ENCODE measurements at places on chromosomes 16 and 17. TPM values are rescaled to one million over a fixed set of nuclear protein-coding genes. Genes with fewer than 3 reads are reported as not detected.

Gene SLC6A2
- not detected for total RNA-seq

Gene CMIP
- 15.5 TPM for total RNA-seq

DNA sequence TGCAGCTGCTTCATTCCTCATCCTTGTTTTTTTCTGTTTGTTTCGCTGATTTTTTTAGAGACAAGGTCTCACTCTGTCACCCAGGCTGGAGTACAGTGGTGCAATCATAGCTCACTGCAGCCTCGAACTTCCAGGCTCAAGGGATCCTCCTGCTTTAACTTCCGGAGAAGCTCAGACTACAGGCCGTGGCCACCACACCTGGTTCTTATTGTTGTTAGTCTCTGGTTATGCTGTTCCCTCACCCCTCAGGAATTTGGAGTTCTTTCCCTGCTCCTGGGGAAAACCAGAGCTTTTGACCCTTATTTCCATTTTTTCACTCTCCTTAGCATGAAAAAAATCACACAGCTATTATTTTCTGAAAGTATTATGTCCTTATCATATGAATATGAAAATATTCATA is 1.8 kb downstream of the ODF4 start:
- DNase-seq, result no peak

Gene TERB1
- 0.27 TPM for total RNA-seq

DNA sequence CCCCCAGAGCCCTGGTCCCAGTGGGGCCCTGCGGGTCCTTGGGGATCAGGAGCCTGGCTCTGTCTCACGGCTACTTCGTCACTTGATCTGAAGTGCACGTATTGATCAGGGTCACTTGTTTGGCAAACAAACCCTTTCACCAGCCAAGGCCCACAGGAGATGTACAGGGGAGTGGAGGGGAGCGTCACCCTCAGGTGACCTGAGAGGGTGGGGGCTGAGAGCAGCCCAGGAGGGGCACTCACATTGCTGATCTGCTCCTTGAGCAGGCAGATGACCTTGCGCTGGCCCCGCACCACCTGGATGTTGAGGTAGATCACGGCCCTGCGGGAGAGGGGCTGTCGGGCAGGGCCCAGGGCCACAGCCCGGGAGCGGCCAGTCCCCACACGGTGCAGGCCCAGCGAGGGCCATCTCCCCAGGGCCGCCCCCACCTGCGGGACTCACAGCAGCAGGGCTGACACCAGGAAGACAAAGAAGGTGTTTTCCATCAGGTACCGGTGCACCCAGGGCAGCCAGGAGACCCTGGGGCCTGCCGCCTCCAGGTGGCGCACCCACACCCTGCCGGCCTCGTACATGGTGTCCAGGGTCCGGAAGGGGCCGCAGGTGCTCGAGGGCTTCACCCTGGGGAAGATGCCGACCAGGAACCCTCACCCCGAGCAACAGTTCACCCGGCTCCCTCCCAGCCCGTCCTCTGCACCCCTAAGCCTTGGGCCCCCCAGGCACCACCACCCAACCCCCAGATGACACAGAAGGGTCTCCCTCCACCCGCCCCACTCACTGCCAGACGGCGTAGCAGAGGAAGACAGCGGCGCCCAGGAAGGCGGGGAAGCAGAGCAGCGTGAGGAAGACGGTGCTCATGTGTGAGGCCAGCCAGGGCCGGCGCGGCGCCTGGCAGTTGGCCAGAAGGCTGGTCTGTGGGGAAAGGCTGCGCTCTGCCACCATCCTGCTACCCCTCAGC is 11.3 kb downstream of the TMC6 start:
- DNase-seq, result peak; percentile 74

Gene C1QTNF8
- not detected for total RNA-seq

- peak; percentile 66 for DNase-seq
Observed at GRCh38 chr16:48687421-48688038, 77.5 kb upstream of the N4BP1 start.

Gene SNAI3
- total RNA-seq, result 0.33 TPM

DNA sequence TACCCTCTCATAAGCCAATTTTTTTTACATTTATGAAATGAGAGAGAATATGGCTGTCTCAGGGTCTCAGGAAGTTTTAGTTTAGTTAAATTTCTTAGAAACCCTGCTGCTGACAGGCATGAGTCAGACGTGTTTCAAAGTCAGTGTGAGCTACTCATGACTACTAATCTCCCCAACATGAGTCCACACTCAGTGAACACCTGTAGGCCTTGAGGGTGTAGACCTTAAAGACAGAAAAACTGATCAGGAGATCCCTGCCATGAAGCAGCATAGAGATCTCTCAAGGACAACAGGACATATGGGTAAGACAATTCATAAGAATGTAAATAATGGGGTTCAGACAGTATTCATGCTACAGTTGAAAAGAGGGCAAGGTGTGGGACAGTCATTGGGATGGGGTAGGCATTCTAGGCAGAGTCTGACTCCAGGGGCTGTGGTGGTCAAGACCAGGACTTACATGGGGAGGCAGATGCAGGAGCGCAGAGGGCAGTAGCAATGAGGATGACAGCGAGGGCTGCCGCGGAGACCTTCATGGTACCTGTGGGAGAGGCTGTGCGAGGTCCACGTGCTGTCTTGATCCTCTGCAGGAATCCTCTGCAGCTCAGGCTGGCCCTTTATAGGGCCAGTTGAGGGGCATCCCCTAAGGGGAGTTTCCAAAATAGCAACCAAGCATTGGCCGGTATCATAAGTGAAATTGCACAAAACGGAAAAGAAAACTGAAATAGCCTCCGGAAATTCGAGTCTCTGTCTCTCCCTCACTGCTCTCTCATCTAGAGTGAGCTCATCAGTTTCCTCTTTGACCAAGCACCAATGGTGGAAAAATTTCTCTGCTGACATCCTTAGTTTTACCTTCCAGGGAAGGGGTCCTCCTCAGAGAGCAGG is at the start of gene CCL5:
Gene CCL5 (minus strand): TSS at position 588 of the 882 bp plus-strand sequence.
- DNase-seq, result no peak

Gene SPN
- total RNA-seq, result 3.4 TPM

Gene RAI1
- total RNA-seq, result 19.1 TPM

DNA sequence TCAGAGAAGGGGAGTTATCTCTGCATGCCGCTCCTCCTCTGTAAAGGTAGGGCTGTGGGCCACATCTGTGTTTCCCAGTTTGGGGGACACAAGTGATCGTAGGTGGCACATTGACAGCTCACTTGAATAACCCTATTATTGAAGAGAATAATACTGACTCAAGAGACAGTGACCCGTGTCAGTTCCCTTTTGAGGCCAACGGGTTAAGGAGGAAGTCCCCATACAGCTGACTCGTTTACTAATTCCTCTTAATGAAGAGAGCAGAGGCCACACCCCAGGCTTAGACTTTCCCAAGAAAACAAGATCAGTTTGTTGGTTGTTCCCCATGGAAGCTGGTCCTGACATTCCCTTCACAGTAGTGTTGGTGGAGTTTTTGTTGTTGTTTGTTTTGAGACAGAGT is 33.0 kb downstream of the IL4R start:
- DNase-seq, result no peak

- DNase-seq, result peak; percentile 44
Observed at GRCh38 chr16:23504453-23505179, 5.7 kb downstream of the GGA2 start.

DNA sequence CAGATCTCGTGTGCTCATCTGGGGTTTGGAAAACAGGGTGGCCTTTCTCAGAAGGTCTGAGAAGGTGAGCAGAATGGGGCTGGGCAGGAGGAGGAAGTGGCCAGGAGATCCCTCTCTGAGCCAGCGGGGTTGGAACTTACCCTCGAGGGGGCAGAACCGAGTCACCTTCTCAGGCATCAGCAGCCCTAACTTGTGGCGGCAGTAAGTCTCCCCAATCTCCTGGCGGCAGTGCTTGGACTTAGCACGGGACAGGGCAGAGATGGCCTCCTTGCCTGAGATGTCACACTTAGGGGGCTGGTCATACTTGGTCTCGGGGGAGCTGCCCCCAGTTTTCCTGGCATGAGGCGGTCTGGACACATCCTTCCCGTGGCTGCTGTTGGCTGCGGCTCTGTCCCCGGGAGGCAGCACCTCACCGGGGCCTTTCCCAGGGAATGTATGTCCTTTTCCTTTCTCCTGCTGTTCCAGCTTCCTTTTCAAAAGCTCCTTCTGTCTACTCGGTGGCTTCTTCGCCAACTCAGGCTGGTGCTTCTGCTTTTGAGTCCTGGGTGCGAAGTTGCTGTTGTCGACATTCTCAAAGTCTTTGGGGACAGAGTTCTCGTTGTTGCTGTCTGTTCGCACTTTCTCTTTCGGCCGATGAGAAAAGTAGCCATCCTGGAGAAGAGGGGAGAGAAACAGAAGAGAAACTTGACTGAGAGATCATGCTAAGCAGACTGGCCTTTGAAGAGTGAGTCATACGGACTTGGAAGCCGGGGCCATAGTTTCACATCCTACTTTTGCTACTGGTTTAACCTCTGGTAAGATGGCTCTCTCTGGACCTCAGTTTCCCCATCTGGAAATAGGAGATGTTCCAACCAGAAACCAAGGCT is 211.7 kb downstream of the XYLT1 start:
- DNase-seq, result no peak

GRCh38 chr17:81918832-81919545 is 1.0 kb upstream of the SIRT7 start:
- no peak for DNase-seq

- no peak for DNase-seq
Observed at GRCh38 chr17:68094481-68095078, 59.0 kb downstream of the KPNA2 start.

DNA sequence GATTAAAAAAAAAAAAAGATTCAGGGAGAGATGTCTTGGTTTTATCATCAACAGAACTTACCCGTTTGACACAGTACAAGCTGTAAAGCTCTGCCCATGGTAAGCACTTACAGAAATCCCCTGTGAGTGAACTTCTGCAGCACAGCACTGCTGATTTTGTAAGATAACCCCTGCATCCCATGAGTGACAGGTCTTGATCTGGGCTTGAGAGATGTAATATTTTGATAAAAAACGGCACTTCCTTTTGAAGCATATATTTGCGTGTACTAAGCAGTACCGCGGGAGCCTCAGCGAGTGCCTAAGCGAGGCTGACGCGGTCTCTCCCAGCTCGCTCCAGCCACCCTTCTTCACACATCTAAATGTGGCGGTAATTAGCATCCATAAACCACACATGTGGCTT is 50.5 kb downstream of the IKZF3 start:
- DNase-seq, result no peak

Gene ITGAE
- total RNA-seq, result 31.9 TPM

GRCh38 chr17:80349151-80349651 is 65.8 kb upstream of the ENDOV start:
- DNase-seq, result no peak

Gene MMP28
- total RNA-seq, result 12.4 TPM

- DNase-seq, result peak; percentile 89
Observed at GRCh38 chr17:53058031-53058430, 764.7 kb upstream of the KIF2B start.

GRCh38 chr17:43540821-43541674 is 5.1 kb downstream of the ETV4 start:
- no peak for DNase-seq

Gene HOXB9
- total RNA-seq, result not detected

Gene TP53TG3F
- not detected for total RNA-seq

GRCh38 chr17:39599665-39600231 is 8.0 kb downstream of the NEUROD2 start:
- no peak for DNase-seq

DNA sequence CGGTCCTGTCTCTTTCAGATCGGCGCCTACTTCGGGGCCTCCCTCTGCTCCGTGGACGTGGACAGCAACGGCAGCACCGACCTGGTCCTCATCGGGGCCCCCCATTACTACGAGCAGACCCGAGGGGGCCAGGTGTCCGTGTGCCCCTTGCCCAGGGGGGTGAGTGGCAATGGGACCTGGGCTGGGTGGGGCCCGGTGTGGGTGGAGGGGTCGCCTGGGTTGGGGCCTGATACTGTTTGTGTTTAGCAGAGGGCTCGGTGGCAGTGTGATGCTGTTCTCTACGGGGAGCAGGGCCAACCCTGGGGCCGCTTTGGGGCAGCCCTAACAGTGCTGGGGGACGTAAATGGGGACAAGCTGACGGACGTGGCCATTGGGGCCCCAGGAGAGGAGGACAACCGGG is 37.7 kb downstream of the ITGAM start:
- DNase-seq, result no peak

DNA sequence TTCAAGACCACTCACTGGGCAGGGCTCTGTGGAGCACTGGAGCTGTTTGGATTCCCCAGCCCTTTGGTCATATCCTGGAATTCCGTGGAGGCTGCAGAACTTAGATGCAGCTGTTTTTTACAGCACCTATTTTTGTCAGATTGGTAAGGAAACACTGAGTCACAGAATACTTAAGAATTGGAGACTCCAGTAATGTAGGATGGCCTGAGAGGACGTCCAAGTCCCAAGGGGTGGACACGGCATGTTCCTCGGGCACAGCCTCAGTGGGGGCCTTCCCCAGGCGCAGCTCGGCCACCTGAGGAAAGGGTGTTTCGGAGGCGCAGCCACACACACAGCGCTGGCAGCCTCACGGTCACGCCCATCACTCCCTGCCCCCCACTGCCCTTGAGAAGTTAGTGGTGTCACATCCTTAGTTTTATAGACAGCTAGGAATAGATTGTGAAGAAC is 14.8 kb downstream of the PLD6 start:
- DNase-seq, result no peak

DNA sequence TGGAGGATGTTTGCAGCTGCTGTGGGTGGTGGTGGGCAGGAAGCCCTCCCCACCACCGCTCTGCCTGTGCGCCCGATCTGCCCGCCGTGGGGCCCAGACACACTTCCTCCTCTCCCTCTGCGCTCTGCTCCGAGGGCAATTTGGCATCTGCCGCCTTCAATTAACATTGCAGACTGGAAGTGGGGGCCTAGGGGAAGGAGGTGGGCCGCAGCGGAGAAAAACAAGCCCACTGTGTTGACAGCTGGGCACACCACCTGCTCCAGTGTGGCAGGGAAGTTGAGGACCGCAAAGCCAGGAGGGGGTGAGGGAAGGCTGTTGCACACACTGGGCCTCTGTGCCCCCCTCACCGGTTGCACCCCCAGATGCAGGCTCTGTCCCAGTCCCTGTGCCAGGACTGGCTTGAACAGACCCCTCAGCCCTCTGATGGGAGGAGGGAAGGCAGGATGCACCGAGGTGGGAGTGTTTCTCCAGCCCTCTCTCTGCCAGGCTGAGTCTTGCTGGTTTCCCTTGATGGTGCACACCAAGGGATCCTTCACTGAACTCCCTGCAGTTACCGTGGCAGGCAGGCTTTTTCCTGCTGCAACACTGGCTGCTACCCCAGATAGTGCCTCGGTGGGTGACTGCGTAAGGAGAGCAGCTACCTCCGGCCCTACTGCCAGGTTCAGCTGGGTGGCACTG is 72.8 kb upstream of the MED9 start:
- no peak for DNase-seq

DNA sequence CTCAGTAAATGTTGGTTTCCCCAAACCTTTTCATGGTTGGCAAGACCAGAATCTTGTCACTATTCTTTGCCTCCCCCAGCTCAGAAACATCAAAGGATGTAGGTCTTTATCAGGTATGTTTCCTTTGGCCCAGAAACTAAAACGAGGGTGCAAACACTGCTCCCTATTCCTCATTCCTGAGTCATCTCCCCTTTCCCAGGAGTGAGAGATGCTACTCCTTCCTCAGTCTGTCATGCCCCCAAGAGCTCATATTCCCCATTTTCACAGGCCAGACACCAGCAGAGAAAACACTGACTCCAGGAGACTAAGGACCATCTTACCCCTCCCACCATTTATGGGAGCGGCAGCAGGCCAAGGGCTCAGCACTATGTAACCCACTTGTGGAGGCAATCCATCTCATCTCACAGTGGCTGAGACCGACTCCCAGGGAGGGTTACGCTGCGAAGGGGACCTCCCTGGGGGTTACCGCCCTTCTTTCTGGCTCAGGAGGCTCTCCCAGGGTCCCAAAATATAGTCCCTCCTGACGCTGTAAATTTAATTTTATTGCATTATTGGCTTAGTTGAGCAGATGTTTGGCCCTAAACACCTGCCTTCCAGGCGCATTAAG is 1.5 kb downstream of the GEMIN4 start:
- no peak for DNase-seq
